ENCODE measurements at places on chromosomes 2 and 18. TPM values are rescaled to one million over a fixed set of nuclear protein-coding genes. Genes with fewer than 3 reads are reported as not detected.

- H3K27ac ChIP-seq: no peak overlapping the region
- no peaks in the 10 kb centered on the region for H3K27me3 ChIP-seq
- no peak overlapping the region for H3K4me3 ChIP-seq
- H3K4me1 ChIP-seq: no peaks in the 10 kb centered on the region
Observed at GRCh38 chr2:3870222-3870621, 166.8 kb downstream of the DCDC2C start.

- H3K4me1 ChIP-seq: peaks cover 6% of the 10 kb centered on the region
- no peak overlapping the region for H3K27ac ChIP-seq
- H3K27me3 ChIP-seq: no peaks in the 10 kb centered on the region
- DNase-seq: no peak
- H3K4me3 ChIP-seq: no peak overlapping the region
Observed at GRCh38 chr18:6537475-6537874, 122.8 kb upstream of the L3MBTL4 start.

DNA sequence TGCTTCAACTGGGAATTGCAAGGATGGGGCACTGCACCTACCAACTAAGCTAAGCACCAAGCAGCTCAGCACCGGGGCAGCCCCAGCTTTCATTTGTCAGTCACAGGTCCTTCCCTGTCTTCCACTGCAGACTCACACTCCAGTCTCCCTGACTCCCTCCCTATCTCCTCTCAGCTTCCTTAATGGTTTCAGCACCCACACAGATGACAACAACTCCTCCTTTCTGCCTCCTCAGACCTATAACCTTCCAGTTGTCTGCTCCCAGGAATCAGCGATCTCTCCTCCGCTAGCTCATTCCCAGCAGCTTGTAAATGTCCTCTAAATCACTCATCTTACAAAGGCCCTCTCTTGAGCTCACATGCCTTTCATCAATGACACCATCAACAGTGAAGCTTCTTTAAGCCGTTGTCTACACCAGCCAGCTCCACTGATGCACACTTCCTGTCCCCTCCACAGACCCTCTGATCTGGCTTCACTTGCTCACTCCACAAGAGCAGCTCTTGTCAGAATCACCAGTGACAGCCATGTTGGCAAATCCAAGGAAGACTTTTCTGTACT, 32.1 kb downstream of the CLASP1 start:
- no peaks in the 10 kb centered on the region for H3K36me3 ChIP-seq
- H3K27me3 ChIP-seq: no peaks in the 10 kb centered on the region
- H3K4me1 ChIP-seq: peaks cover 65% of the 10 kb centered on the region
- no peak for DNase-seq
- H3K4me3 ChIP-seq: no peak overlapping the region

DNA sequence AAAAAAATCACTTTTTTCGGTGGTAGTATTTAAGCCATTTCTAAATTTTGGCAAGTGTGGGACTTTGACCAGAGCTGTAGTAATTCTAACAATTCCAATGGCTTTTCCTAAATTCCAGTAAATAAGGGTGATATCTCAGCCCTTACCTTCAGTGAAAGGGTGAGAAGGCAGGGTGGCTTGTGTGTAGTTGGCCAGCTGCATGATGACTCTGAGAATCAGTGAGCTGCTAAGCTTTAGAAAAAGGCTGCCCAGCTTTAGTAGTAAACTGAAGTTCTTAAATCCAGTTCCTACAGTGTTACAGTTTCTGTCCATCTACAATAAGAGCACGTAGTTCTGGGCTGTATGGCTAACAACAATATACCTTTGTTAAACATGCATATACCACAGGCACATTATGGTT, 42.0 kb downstream of the OXER1 start:
- peaks cover 5% of the 10 kb centered on the region for H3K4me1 ChIP-seq
- H3K36me3 ChIP-seq: no peaks in the 10 kb centered on the region
- H3K27ac ChIP-seq: no peak overlapping the region
- no peak for DNase-seq
- no peaks in the 10 kb centered on the region for H3K27me3 ChIP-seq

GRCh38 chr18:76266236-76266991, 228.6 kb downstream of the ZNF516 start:
- no peak for DNase-seq
- no peaks in the 10 kb centered on the region for H3K4me1 ChIP-seq
- no peaks in the 10 kb centered on the region for H3K36me3 ChIP-seq
- peak overlapping the region; percentile 22 for H3K4me3 ChIP-seq

DNA sequence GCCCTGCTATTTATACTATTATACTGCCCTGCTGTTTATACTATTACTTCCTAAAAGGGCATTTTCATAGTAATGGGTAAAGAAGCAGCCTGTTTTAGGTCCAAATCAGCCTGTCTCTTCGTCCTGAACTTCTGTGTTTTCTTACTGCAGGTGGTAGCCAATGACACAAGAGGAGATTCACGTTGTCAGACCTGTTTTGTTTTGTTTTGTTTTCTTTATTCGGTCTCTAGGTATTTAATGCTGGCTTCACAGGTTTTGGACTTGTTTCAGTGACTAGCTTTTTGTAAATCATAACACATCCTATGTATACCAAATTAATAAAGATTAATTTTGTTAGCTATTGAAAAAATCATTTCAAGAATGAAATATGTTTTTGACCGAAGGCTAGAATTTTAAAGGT, 116.4 kb downstream of the MAP3K20 start:
- peak overlapping the region; percentile 73 for H3K27ac ChIP-seq
- H3K36me3 ChIP-seq: no peaks in the 10 kb centered on the region
- H3K4me1 ChIP-seq: peaks cover 78% of the 10 kb centered on the region

DNA sequence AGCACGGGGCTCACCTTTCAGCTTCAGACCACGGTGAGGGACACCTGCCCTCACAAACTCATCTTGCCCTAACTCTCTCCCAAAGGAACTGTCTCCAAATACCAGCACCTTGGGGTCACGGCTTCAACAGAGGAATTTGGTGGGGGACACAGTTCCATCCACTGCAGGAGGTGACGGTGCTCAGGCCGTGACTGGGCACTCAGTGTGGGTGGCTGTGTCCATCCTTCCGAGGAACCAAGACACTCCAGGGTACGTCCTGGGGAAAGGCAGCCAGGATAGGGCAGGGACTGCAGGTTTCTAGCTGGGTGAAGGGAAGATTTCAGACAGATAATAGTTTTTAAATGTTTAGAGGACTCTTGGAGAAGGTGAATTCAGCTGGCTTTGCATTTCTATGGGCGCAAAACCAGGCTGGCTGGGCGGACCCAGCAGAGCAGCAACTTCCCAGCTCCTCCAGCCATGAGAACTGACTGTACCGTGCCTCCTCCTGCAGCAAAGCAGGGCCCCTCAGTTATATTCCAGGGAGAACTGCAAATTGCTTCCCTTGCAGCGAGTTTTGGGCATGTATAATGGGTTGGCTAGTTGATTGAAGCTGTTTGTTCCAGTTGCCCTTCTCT, 23.9 kb upstream of the ALLC start:
- DNase-seq: no peak
- H3K4me1 ChIP-seq: no peaks in the 10 kb centered on the region
- no peaks in the 10 kb centered on the region for H3K27me3 ChIP-seq
- no peak overlapping the region for H3K27ac ChIP-seq
- H3K4me3 ChIP-seq: no peak overlapping the region
- H3K36me3 ChIP-seq: no peaks in the 10 kb centered on the region

- DNase-seq: no peak
- no peak overlapping the region for H3K4me3 ChIP-seq
- no peaks in the 10 kb centered on the region for H3K27me3 ChIP-seq
- H3K36me3 ChIP-seq: no peaks in the 10 kb centered on the region
- H3K27ac ChIP-seq: no peak overlapping the region
- H3K4me1 ChIP-seq: no peaks in the 10 kb centered on the region
Observed at GRCh38 chr2:60976875-60977561, 40.5 kb upstream of the PEX13 start.

GRCh38 chr18:13612196-13612997, 114.0 kb downstream of the FAM210A start:
- H3K27me3 ChIP-seq: no peaks in the 10 kb centered on the region
- no peak for DNase-seq
- peaks cover 28% of the 10 kb centered on the region for H3K4me1 ChIP-seq
- H3K36me3 ChIP-seq: no peaks in the 10 kb centered on the region

GRCh38 chr2:102138331-102138730, 4.2 kb upstream of the IL1R1 start:
- H3K27me3 ChIP-seq: no peaks in the 10 kb centered on the region
- DNase-seq: no peak
- no peak overlapping the region for H3K27ac ChIP-seq
- H3K4me1 ChIP-seq: peaks cover 10% of the 10 kb centered on the region

- no peaks in the 10 kb centered on the region for H3K27me3 ChIP-seq
- H3K4me3 ChIP-seq: no peak overlapping the region
- H3K27ac ChIP-seq: no peak overlapping the region
- no peak for DNase-seq
Observed at GRCh38 chr2:17736989-17737388, 16.6 kb downstream of the SMC6 start.

- no peaks in the 10 kb centered on the region for H3K4me1 ChIP-seq
- H3K36me3 ChIP-seq: no peaks in the 10 kb centered on the region
- H3K4me3 ChIP-seq: no peak overlapping the region
- no peaks in the 10 kb centered on the region for H3K27me3 ChIP-seq
- H3K27ac ChIP-seq: no peak overlapping the region
Observed at GRCh38 chr18:61448316-61448715, 115.1 kb downstream of the CDH20 start.

GRCh38 chr2:30235859-30236535, 4.7 kb downstream of the LBH start:
- peaks cover 15% of the 10 kb centered on the region for H3K27me3 ChIP-seq
- H3K4me3 ChIP-seq: no peak overlapping the region

DNA sequence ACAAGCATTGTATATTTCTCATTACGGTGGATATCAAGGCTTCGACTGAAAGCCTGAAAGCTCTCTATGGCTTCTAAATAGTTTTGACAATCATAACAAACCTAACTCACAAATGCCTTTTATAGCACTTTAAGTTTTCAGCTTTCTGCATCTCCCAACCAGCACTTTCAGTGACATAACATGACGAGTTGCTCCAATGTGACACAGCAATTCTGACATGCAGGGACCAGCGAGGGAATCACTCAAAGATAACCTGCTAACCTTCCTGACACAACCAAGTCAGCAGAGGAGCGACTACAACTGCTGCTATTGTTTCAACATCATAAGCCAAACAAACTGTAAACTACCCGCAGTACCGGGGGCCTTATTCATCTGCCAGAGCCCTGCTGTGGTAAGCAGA, 95.7 kb upstream of the CDH20 start:
- H3K4me3 ChIP-seq: no peak overlapping the region
- DNase-seq: no peak
- H3K27me3 ChIP-seq: no peaks in the 10 kb centered on the region
- no peaks in the 10 kb centered on the region for H3K36me3 ChIP-seq
- no peaks in the 10 kb centered on the region for H3K4me1 ChIP-seq

DNA sequence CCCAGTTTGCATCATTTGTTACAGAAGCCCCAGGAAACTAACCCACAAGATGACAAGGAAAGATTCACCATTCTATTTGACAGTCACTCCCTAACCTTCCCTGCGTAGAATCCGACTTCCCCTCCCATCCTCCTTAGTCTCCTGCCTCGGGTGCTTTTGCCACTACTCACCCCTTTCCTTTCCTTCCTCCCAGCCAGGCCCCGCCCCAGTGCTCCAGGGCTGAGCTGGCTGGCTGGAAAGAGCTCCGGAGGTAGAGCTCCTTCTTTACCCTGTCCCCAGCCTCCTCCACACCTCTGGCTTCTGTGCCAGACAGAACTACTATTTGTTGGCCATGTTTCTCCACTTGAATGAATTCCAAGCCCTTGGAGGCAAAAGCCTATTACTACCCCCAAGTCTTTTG, 317.6 kb upstream of the NCKAP5 start:
- H3K4me1 ChIP-seq: no peaks in the 10 kb centered on the region
- no peaks in the 10 kb centered on the region for H3K27me3 ChIP-seq
- no peak overlapping the region for H3K4me3 ChIP-seq
- H3K36me3 ChIP-seq: no peaks in the 10 kb centered on the region
- no peak for DNase-seq

- H3K27me3 ChIP-seq: no peaks in the 10 kb centered on the region
- no peaks in the 10 kb centered on the region for H3K4me1 ChIP-seq
- H3K4me3 ChIP-seq: no peak overlapping the region
- no peaks in the 10 kb centered on the region for H3K36me3 ChIP-seq
- no peak overlapping the region for H3K27ac ChIP-seq
- no peak for DNase-seq
Observed at GRCh38 chr2:68387408-68388350, 22.6 kb downstream of the PLEK start.

GRCh38 chr2:16746329-16746728, 80.7 kb upstream of the CYRIA start:
- no peak overlapping the region for H3K4me3 ChIP-seq
- H3K36me3 ChIP-seq: no peaks in the 10 kb centered on the region
- no peak for DNase-seq
- H3K27ac ChIP-seq: no peak overlapping the region
- no peaks in the 10 kb centered on the region for H3K27me3 ChIP-seq

- no peaks in the 10 kb centered on the region for H3K36me3 ChIP-seq
- H3K27ac ChIP-seq: no peak overlapping the region
- H3K4me3 ChIP-seq: no peak overlapping the region
- H3K4me1 ChIP-seq: no peaks in the 10 kb centered on the region
- DNase-seq: no peak
- no peaks in the 10 kb centered on the region for H3K27me3 ChIP-seq
Observed at GRCh38 chr2:33806041-33806440, 206.9 kb upstream of the FAM98A start.

GRCh38 chr2:200121931-200122330, 166.5 kb downstream of the MAIP1 start:
- no peak for DNase-seq
- no peaks in the 10 kb centered on the region for H3K4me1 ChIP-seq
- H3K27me3 ChIP-seq: no peaks in the 10 kb centered on the region

DNA sequence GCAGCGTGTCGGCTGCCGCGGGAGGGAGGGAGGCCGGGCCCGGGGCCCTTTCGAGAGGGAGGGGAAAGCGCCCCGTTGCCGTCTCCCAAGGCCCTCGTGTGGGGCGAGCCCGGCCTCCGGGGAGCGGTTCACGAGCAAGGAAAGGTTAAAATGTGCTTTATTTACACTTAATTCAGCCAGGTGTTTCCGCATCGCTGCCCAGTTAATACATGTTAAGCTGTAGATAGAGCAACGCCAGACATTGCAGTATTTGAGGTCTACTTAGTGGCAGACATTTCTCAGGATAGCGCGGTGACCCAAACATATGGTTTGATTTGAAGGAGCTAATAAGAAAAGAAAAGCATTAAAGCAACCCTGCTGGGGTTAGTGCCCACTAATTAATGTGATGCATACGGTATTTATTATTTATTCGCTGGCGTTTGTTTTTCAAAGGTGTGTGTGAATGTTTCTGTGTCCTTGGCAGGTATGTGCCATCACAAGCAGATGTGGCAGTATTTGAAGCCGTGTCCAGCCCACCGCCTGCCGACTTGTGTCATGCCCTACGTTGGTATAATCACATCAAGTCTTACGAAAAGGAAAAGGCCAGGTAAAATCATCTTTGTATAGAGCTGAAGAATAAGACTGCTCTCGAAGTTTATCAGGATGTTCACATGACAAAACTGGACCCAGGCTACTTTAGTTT, 571 bp downstream of the EEF1B2 start:
- peak overlapping the region; percentile 97 for H3K27ac ChIP-seq
- no peaks in the 10 kb centered on the region for H3K27me3 ChIP-seq
- no peak for DNase-seq
- H3K4me1 ChIP-seq: peaks cover 50% of the 10 kb centered on the region

DNA sequence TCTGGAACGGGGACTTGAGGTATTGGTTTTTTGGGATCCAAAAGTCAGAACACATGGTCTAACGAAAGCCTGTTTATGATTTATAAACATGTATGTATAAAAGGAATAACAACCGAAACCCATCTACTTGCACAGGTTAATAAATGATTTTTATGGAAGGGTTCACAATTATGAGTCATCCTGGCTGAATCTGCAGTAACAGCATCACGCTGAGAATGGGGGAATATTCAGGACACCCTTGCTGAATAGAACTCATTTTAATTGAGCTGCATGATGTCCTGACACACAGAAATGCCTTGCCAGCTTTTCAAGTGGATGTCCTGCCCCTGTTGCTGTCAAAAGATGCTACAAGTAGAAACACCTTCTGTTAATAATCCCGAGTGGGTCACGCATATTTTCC, 54.7 kb upstream of the TGFA start:
- no peak for DNase-seq
- H3K27ac ChIP-seq: no peak overlapping the region
- peaks cover 2% of the 10 kb centered on the region for H3K27me3 ChIP-seq

The ASXL3 gene
- total RNA-seq: not detected

Data from gastrocnemius medialis (tissue), 4 donors.